ENCODE measurements at places on chromosomes 7 and 10.

DNA sequence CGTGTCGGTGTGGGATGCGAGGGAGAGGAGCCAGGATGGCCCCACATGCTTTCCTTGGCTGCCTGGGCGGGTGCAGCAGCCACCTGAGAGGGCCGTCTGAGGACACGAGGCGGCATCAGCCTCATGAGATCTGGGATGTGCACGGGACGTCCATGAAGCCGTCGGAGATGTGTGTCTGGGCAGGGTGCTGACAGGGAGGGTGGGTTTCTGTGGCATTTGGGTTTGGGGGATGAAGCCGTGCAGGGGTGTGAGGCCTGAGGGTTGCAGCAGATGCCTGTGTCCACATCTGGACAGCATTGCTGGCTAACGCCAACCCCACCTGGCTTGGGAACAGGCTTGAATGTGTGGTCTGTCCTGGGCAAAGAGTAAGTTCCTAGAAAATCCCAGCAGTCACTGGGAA lies 179.5 kb downstream of the DNAJB6 start:
- DNase-seq = no peak

- DNase-seq = no peak
Observed at GRCh38 chr10:33559105-33559504, 224.6 kb upstream of the NRP1 start.

- DNase-seq = no peak
Observed at GRCh38 chr7:77497079-77497478, 40.0 kb upstream of the PTPN12 start.

DNA sequence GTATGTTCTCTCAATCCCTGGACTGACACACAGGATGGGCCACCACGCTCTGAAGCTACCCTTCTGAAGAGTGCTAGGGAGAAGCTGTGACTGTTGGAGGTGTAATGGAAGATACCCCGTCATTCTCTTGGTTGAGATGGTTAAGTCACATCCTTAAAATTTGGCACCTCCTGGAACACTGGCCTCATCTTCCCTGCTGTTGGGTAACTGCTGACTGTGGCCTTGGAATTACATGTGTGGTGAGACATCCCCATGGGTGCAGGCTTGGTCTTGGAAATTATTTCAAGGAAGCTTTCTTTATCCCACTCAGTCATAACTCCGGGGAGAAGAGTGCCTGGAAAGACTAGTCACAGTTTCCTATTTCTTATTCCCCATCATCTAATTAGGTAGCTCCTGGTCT lies 62.0 kb downstream of the LRMDA start:
- no peak for DNase-seq

- DNase-seq = no peak
Observed at GRCh38 chr7:26759108-26759507, 105.3 kb downstream of the SKAP2 start.

GRCh38 chr10:89238956-89239644 lies 12.5 kb downstream of the LIPA start:
- no peak for DNase-seq

DNA sequence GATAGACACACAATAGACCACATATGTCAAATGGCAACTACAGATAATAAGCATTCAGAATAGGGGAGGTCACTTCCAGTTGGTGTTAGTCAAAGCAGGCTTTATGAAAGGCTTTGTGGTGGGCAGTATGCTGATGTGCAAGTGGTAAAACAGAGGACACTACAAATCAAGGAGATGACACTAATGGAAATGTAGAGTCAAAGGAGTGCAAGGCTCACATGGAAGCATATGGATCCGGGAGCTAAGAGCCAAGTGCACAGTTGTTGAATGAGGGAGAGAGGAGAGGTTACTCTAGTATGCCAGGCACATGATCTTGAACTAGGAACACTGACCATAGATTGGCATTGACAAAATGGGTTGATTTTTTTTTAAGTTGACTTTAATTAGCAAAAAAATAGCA lies 62.7 kb downstream of the GRM3 start:
- no peak for DNase-seq

- DNase-seq = no peak
Observed at GRCh38 chr7:72805526-72806494, 22.2 kb downstream of the TYW1B start.

GRCh38 chr10:61973169-61973568 lies 71.7 kb downstream of the ARID5B start:
- DNase-seq = no peak

DNA sequence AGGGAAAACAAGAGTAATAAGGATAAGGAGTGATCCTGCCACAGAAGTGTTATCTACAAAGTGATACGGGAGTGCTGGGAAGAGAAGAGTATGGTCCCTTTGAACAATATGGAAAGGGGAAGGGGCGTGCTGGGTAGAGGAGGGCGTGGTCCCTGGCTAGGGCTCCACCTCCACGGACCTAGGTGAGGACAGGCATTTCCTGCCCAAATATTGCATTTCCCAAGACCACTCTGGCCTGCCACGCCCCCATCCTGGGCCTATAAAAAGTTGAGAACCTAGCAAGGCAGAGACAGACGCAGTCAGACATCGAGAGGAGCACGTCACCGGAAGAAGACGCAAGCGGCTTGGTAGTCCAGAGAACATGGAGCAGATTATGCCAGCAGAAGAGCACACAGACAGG lies 22.8 kb downstream of the VSTM4 start:
- DNase-seq = no peak

- DNase-seq = no peak
Observed at GRCh38 chr10:93598157-93598556, 2.9 kb downstream of the RBP4 start.

- DNase-seq = no peak
Observed at GRCh38 chr10:43043773-43044447, 33.0 kb upstream of the RET start.

GRCh38 chr10:16765509-16766375 lies 51.5 kb downstream of the RSU1 start:
- DNase-seq = no peak

DNA sequence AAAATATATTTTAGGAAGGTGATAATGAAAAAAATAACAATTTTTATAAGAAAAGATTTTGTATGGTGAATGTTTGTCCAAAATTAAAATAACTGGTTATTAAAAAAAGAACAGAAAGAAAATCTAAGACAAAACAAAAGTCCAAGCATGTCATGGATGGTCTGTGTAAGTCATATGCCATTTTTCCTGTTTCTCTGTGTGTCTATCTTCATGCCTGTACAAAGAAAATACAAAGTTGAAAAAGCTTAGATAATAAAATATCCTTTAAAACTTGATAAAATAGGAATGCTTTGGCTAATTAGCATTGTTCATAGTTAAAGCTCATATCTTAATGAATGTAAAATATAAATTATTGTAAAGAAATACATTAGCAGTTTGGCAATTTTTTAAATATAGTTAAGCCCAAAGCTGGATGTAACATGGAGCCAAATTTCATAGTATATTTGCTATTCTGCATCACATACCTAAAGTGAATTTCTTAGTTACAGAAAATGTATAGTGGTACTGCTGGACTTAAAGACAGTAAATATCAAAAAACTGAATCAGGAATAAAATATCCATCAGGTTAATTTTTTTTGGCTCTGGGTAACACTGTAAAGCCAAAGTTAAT lies 661.1 kb downstream of the PCDH15 start:
- DNase-seq = no peak

Measured in T-helper 2 cell (primary cell).